ELR (cell line): ENCODE measurements at places on chromosomes 11 and 22.

DNA sequence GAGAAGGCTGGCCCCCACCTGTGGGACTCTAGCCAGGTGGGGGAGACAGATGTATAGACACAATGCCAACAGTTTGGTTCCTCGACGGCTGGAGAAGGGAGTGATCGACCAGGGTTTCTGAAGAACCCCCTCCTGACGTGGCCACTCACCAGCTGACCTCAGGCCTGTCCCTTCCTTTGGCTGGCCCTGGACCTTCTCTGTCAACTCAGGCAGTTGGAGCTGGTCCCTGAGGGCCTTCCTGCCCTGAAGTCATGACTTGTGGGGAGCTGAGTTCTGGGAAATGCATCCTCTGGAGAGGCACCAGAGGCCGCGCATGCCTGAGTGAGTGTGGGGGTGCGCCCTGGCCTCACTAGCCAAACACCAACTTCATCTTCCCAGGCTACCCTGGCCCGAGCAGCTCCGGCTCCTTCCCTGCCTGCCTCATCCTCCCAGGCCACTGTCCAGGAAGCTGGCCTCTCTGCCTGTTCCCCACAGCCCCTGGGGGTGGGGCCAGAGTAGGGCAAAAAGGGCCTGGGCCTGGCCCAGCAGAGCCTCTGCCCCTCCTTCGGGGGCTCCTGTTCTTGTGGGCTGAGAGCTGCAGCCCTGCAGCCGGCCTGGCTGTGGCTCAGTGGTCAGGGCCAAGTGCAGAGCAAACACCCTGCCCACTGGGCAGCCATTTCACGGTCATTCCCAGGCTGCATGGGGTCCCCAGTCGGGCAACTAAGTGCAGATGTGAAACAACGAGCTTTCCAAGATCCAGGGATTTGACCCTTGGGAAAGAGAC, 23.6 kb downstream of the TXN2 start:
- no peak for DNase-seq

GRCh38 chr11:76135491-76135890, 70.8 kb downstream of the WNT11 start:
- no peak for DNase-seq

DNA sequence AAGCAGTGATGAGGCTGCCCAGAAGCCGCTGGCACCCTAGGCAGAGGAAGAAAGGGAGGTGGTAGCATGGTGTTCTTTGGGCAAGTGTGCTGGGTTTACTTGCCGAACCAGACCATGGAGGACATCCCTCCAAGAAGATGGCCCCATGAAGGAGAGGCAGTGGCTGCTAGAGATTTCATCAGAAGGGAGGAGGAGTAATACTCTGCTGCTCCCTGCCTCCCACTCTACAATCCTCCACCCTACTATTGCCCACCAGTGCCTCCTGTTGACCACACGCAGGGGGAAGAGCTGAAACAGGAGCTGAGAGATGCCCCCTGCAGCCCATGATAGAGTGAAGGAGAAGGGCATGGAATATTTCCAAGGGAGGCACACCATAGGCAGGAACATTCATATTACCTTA, 51.0 kb upstream of the PRSS23 start:
- DNase-seq: peak; percentile 26

DNA sequence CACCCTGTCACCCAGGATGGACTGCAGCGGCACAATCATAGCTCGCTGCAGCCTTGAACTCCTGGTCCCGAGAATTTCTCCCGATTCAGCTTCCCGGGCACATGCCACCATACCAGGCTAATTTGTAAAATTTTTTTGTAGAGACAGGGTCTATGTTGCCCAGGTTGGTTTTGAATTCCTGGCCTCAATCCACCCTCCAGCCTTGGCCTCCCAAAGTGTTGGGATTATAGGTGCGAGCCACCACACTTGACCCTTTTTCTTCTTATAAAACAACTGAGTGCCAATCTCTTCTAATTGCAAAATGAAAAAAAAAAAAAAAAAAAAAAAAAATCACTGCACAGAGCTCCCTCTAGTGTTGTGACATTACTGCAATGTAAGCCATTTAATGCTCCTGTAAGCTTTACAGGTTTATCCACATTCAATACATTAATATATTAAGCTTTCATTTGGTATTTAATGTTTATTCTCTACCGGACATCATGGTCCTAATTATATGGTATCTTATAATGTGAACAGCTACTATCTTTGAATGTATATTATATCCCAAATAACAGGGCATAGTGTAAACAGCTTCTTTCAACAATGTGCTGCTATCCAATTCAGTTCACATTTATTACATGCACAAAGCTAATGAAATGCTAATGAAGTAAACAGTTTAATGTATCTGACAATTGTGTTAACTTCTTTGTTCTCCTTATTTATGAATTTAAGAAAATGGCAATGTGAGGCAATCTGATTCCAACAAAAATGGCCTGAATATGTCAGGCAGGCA, 44.6 kb downstream of the COPB1 start:
- DNase-seq: peak; percentile 63

DNA sequence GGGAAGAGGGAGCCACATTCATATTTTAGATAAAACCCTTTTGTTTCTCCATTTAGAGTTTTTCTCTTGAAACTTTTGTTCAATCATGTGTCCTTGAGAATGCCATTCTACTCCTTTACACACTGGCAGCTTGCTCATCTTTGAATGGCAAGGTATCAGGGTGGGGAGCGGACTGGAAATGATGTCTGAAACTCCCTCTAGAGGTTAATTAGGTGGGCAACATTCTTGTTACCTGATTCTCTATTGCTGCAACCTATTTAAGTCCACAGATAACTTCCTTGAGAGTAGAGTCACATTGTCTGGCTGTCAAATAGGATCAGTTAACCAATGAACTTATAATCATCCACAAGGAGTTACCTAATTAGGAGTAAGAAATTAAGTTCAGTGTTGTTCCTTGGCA, 533.6 kb upstream of the API5 start:
- DNase-seq: no peak

- DNase-seq: no peak
Observed at GRCh38 chr11:87604350-87604749, 566.6 kb downstream of the TMEM135 start.

DNA sequence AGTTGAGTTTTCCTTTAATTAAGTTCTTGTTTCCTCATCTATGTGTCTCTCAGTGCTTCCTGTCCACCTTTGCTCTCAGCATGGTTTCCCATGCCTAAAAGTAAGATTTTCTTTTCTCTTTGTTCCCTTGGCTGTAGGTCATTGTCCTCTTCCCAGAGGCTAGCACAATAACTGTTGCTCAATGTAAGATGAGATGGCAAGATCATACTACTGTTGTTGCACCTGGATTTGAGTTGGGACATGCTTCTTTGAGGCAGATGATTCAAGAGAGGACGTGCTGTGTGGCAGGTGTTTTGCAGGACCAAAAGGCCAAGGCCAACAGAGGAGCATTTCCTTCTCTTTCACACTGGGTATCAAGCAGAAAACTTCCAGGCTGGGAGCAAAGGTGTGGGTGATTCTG, 11.3 kb upstream of the NELL1 start:
- no peak for DNase-seq

DNA sequence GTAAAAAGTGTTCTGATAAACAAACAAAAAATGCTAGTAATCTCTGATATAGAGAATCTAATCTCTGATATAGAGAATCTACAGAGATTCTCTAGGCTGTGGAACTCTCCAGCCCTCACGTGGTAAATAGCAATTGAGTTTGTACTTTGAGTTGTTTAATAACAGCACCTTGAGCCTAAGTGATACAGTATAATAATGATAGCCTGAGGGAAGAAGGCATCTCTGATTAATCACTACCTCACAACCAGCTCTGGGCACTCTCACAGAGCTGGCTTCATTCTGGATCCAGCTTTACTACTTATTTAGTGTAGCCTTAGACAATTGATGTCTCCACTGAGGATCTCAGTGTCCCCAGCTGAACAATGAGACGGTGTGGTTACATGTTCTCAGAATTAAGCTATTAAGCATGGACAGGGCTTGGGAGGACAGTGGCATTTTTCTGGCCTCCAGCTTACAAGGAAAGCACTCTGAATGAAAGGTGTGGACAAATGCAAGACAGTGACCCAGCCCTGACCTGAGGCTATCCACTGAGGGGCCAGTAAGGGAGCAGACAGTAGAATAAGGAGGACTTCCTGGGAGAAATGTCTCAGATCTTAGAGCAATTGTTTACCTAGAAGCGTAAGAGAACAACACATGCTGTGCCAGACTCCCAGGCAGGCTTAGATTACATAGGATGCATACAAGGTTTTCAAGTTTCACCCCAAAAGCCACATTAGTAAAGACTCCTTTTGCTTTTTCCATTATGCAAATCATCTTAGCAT, 88.7 kb upstream of the DRD2 start:
- DNase-seq: peak; percentile 42

DNA sequence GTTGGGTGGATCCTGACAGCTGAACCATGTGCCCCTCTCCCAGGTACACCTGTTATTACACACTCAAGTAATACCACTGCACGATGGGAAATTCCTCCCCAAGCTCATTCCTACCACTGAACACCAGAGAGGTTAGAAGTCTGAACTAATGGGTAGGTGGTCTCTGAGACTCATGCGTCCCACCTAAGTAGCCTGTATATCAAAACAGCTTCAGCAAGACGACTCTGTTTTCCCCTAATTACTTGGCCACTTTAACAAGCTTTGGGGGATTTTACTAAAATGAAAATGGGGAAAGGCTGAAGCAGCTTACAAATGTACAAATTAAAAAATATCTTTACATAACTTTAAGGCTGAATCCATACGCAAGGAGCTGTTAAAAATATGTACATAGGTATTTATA, 29.4 kb downstream of the LGR4 start:
- DNase-seq: no peak

DNA sequence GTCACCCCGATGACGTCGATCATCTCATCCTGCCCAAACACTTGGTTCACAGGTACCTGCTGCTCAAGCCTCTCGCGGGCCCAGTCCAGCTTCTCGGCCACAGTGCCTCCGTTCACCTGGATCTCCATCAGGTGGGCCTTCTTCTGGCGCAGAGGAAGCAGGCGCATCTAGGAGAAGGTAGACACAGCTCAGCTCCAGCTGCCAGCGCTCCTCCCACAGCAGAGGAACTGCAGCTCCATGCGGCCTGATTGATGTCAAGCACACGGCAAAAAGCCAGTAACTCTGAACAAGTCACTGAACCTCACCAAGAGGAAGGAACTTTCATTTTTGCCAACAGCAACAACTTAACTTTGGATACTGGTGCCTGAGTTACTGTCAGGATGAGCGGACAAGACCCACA, 4.0 kb downstream of the RPL3 start:
- DNase-seq: no peak

GRCh38 chr22:27915986-27916385, 3.1 kb downstream of the PITPNB start:
- DNase-seq: no peak

- no peak for DNase-seq
Observed at GRCh38 chr11:4006946-4007680, 87.5 kb upstream of the RRM1 start.

GRCh38 chr11:73121692-73122091, 20.4 kb downstream of the FCHSD2 start:
- no peak for DNase-seq

- DNase-seq: no peak
Observed at GRCh38 chr11:22456993-22457762, 119.0 kb downstream of the SLC17A6 start.

DNA sequence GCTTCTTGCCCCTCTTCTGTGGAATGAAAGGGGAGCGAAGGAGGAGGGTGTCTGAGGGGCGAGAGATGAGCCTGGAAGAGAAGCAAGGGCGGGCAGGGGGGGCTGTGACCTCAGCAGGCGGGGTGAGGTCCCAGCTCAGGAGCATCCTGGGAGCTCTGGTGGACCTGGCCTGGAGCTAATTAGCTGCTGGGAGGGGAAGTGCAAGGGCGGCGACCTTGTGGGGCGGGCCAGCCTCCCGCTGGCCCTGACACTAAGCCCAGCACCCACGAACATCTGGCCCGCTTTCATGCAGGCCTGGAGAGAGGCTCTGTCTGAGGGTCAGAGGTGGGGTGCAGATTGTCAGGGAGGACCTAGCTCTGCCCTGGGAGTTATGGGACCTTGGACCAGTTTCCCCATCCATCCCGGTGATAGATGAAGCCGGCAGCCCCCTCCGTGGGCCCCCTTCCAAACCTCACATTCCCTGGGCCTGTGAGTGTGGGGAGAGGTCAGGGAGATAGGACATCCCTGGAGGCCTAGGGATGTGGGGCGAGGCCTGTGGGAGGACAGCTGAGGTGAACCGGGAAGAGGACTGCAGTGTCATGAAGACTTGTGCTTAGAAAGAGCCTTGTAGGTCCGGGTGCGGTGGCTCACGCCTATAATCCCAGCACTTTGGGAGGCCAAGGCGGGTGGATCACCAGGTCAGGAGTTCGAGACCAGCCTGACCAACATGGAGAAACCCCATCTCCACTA, 28.5 kb upstream of the CD82 start:
- no peak for DNase-seq
